ENCODE measurements at places on chromosomes 13 and 19. TPM values are rescaled to one million over a fixed set of nuclear protein-coding genes. Genes with fewer than 3 reads are reported as not detected.

GRCh38 chr13:110806636-110807035 lies 93.1 kb downstream of the ING1 start:
- no peak for DNase-seq

- DNase-seq = no peak
These were observed 188.8 kb downstream of the TSHZ3 start for GRCh38 chr19:31160336-31160926.

DNA sequence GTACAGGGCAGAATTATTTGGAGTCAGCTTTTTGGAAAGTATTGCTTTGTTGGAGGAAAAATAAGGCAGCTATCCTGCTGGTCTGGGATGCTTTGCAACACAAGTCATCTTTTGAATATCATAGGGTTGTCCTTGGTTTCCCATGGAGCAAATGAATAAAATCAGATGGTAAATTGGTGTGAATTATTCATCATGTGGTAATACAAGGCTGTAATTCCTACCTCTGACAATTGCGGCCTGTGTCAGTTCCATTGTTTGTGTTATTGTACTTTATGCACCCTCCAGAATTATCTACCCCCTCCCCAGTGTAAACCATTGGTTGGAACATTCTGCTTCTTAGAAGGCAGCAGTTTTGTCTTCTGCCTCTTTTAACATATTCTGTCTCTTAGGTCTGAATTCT lies 46.2 kb downstream of the RNASEH2B start:
- DNase-seq = no peak

DNA sequence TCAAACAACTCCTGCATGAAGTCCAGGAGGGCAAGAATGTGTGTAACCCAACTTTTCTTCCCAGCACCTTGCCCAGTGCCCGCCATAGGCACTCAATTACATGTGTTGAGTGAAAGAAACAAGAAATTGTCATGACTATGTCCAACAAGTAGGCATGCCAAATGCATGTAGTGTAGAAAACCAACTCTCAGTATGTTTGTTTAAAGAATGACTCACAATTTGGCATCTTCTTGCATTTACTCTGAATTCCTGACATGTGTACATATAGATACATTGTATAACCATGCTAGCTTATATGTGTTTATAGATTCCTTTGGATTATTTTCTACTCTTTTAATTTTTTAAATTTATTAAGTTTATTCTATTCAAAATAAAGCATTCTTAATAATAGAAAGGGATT lies 305.0 kb downstream of the EFNB2 start:
- DNase-seq = no peak

DNA sequence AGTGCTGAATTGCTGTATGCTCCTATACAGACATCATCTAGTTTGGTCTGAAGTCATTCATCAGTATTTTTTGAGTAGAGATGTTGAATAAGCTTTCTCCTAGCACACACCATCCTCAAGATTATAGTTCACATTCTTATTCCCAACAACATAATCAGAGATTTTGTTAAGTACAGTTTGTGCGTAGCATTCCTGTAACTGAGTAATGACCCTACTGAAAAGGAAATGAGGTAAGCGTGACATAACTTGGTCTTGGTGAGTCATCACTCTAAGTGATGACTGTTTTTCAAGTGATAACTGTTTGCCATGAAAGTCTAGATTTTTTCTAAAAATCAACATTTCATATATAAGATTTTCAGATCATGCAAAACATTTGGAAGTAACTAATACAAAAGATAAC lies 18.5 kb upstream of the FAM216B start:
- DNase-seq = no peak

GRCh38 chr13:27379694-27380641 lies 44.5 kb upstream of the GTF3A start:
- DNase-seq = peak; percentile 85

GRCh38 chr13:76314495-76314894 lies 571.7 kb downstream of the KCTD12 start:
- DNase-seq = no peak

DNA sequence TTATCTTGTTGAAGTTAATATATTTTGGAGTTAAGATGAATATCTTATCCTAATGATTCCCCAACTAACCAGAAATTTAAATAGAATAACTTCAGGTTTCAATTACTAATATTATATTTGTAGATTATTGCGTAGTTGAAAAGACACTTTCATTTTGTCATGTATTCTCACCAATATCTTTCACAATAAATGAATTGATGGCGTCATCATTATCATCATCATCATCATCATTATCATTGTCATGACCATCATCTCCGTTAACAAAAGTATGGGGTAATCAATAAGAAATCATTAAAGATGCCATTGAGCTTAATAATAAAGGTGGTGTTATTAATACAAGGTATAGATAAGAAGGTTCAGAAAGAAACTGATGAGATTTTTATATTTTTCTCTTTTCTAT lies 768.8 kb upstream of the SLC10A2 start:
- DNase-seq = no peak

DNA sequence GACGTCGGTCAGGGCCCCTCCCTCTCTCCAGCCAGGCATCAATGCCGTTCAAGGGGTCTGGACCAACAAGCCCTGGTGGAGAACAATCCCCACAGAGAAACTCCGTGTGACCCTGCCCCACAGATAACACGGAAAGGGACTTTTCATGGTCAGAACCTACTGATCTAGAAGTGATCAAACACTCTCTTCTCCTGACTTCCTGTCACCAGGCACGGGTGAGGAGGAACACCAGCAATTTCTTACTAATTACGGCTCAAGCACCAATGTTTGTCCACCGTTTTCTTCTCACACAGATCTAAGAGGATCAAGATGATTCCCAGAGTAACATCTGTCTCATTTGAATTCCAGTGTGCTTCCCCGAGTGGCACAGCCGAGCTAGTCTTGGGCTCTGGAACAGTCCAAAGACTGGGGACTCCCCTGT lies 11.8 kb downstream of the RASA3 start:
- no peak for DNase-seq

DNA sequence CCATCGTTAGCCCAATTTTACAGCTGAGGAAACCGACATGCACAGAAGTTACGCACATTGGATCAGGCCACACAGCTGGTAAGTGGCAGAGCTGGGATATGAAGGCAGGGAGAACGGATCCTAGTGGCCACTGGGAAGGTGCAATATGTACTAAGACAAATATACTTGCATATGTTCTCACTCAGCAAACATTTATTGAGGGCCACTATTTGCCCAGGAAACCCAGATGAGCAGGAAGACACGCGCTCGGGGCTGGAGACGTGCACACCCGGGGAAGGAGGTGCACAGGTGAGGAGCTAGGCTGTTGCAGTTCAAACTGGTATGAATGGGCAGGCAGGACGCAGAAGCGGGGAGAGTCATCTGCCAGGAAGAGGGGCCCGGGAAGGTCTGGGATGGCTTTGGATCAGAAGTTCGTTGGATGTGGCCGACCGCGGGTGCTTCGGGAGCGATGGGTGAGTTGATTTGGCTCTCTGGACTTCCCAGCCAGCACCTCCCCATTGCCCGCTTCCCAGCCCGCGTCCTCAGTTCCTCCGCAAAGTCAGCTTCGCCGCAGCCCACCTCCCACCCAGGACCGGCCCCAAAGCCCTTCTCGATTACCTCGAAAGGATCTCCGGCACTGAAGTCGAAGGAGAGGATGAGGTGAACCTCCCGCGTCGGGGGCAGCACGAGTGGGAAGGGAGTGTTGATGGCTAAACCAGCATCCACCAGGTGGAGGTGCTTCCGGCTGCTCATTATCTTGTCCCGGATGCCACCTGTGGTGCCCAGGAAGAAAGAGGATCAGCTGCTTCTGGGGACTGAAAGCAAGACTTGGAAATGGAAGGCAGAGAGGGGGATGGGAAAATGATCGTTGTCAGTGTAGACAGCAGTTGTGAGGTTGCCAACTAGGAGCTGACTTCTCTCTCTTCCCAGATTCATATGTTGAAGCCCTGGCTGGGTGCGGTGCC lies 17.8 kb upstream of the CABP5 start:
- DNase-seq = no peak

GRCh38 chr19:2629491-2630351 lies 72.8 kb downstream of the GNG7 start:
- no peak for DNase-seq

DNA sequence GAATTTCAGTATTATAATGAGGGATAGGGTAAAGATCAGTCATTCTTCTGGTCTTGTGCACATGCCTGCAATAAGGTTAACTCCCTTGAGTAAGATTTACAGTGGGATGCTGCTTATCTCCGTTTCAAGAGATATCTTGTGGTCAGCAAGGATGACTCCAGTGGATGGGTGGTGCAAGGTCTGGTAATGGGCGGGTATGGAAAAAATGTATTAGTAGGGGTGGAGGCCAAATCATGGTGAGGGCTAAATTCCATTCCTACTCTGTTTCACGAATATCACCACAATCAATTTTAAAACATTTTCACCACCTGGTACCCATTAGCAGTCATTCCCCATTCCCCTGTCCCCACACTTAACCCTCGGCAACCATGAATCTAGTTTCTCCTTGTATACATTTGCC lies 40.6 kb downstream of the CCDC122 start:
- DNase-seq = no peak

DNA sequence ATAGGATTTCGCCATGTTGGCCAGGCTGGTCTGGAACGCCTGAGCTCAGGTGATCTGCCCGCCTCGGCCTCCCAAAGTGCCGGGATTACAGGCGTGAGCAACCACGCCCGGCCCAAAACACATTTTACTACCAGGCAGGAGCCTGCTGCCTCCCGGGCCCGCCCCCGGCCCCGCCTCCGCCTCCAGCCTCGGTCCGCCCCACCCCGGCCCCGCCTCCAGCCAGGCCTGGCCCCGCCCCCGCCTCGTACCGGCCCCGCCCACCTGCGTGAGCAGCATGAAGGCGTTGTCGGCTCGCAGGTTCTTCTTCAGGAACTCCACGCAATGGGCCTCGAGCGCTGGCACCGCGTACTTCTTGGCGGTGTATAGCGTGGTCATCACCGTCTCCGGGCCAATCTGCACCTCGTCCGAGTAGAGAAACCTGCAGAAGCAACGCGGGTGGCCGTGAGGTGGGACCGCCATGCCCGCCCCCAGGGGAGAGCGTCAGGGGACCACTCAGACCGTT lies 22.7 kb downstream of the BTBD2 start:
- no peak for DNase-seq

DNA sequence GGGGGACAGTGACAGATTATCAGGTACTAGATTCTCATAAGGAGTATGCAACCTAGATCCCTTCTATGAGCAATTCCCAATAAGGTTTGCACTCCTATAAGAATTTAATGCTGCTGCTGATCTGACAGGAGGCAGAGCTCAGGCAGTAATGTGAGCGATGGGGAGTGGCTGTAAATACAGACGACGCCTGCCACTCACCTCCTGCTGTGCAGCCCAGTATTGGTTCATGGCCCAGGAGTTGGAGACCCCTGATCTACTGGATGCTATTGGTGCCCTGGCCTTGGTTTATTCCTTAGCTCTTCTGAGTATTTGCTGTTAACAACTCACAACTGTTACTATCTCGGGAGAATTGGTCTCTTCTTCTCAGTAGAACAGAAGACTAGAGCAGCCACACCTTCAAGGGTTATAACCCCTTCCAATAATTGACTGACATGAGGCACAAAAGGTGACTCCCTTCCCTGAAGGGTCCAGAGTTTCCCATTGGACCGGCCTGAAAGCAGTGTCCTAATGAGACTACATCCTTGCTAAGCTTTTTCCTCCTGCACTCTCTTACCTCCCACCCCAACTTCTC lies 35.0 kb upstream of the RBM26 start:
- peak; percentile 6 for DNase-seq

DNA sequence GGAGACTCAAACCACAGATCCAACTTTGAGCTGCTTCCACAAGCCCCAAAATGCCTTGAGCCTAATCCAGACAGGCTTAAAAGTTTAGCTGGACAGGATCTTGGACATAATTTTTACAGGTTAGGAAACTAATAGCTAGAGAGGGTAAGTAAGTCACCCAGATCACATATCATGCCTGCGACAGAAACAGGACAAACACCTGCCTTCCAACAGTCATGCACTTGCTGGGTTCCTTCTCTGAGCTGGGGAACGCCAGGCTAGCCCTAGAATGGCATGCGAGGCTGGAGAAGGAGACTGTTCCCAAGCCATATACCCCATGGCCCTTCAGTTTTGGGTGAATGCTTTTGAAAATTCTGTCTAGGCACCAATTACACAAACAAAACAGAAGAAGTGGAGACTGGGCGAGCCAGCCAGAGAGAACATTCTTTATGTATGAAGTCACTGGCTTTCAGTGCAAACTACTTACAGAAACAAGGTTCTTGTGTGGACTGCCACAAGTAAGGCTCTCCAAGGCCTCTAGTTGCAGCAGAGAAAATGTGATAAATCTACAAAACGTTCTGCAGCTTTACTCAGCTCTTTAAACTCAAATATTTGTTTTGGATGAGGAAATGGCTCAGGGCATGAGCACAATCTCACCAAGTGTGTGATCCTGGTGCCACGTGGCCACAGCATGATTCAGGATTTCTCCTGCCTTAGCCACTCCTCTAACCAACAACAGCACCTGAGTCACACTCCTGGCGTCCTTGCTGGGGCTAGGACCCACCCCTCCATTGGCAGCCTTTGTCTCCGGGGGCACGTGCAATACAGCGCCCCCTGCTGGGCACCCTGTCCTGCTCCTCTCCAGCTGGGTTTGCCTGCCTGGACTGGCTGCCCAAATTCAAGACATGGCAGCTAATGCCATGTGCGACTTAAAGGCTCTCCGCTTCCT lies 73.4 kb upstream of the UBL3 start:
- peak; percentile 97 for DNase-seq

GRCh38 chr19:42281146-42281826 lies 12.2 kb downstream of the CIC start:
- DNase-seq = peak; percentile 47

DNA sequence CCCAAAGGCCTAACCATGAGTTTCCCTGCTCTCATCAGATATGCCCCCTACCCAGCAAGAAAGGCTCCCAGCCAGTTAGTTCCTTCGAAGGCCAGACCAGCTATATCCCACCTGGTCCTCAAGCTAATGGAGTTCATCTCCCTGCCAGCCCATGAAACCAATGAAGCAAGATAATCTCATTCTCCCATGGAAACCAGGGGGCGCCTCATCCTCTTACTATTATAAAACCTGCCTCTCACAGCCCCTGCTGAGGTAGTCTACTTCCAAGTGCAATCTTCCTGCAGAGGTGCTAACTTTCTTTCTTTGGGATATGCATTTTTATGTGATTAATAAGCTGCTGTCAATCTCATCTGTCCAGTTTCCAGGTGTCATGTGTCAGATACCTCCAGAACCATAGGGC lies 34.0 kb upstream of the ZNF573 start:
- no peak for DNase-seq

GRCh38 chr13:43303033-43303729 lies 279.8 kb downstream of the DNAJC15 start:
- peak; percentile 75 for DNase-seq

GRCh38 chr13:69092615-69093322 lies 1014.9 kb upstream of the ATXN8OS start:
- no peak for DNase-seq

CRB3 gene
- 54.5 TPM for total RNA-seq

CD33 gene
- not detected for total RNA-seq

IL12RB1 gene
- total RNA-seq = not detected

UBE2L5 gene
- total RNA-seq = not detected

LILRA1 gene
- not detected for total RNA-seq

ZNF383 gene
- 4.4 TPM for total RNA-seq

DENND1C gene
- total RNA-seq = 3.5 TPM

ARHGEF18 gene
- total RNA-seq = 53.1 TPM
